Heart right ventricle (tissue), 16 donors: ENCODE measurements at places on chromosomes 16 and 17. TPM values are rescaled to one million over a fixed set of nuclear protein-coding genes. Genes with fewer than 3 reads are reported as not detected.

The CCL1 gene
- total RNA-seq, result not detected

The TERB1 gene
- total RNA-seq, result not detected

The MFSD6L gene
- not detected for total RNA-seq

GRCh38 chr17:44279666-44280391, 11.9 kb upstream of the SLC4A1 start:
- peak; percentile 87 for DNase-seq

DNA sequence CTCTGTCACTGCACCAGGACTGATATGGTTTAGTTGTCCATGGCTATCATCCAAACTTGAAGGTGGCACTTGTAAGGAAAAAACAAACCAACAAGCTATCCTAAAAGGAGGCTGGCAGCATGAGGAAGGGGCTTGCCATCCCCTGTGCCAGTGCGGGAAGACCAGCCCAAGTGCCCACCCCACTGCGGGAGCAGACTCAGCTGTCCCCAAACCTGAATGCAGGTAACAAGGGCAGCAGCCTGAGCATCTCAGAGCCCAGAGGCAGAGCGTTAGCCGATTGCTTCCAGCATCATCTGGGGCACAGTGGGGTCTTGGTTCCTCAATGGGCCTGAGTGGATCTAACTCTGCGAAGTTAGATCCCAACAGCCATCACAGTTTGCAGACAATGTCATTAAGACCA, 29.2 kb upstream of the C16orf78 start:
- no peak for DNase-seq

DNA sequence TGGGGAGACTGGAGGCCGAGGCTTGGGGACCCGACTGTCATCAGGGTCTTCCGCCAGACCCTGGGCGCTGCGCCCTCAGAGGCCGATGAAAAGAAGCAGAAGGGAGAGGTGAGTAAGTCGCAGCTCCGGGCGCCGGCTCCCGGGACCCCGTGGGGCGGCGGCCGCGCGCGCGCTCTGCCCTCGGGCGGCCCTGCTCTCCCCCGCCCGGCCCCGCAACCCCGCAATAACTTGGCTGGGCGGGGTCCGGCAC, 392 bp upstream of the ABHD15 start:
- DNase-seq, result no peak

DNA sequence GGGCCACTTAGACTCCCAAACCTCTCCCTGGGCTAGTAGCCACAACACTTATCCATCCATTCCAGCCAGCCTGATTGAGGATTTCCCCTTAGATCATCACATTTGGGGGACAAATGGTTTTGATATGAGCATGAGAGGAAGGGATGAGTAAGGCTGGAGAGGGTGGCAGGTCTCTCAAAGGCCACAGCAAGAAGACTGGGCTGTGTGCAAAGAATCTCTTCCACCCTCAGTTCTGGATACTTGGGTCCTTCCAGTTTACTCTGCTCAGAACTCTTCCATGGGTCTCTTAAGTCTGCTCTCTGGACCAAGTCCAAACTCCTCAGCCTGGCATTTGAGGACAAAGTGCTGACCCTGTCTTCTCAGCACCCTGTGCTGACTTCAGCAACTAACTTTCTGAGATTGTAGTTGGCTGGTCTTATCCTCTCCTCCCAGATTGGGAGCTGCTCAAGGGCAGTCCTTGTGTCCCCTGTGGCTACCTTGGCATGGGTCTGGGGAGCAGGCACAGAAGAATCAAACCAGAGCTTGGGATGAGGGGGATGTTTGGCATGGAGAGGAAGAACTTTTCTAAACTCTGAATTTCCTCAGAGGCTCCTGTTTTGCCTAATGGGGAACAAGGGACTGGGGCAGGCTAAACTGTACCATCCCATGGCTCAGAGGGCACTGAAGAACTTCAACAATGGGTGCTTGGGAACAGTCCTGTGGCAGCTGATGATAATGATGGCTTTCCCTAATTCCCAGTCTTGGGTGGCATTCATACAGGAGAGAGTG, 3.1 kb upstream of the NFATC3 start:
- DNase-seq, result no peak

DNA sequence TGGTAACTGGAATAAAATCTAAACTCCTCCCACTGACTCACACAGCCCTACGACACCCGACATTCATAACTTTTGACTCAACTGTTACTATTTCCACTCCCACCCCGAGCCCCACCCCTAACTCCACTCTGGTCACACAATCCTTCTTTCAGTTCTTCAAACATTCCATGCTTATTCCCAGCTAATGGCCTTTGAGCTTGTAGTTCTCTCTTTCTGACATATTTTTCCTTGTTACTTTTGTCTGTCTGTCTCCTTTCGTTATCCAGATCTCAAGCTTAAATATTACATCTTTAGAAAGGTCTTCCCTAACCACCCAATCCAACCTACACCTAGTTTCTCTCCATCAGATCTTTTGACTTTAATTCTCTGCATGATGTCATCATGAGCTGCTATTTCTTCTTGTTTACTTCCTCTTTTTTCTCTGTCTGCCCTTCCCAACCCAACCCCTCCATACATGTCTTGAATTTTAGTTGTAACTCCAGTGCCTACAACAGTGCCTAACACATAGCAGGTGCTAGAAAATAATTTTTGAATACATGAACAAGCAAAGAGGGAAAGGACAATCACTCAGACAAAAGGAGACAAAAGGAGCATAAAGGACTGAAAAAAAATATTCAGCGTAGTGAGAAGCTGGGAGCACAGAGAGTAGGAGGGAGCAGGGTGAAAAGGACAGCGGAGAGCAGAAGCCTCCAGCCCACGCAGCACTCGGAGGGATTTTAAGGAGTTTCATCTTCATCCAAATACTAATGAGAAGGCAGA, 65.2 kb upstream of the SMIM36 start:
- DNase-seq, result peak; percentile 36

DNA sequence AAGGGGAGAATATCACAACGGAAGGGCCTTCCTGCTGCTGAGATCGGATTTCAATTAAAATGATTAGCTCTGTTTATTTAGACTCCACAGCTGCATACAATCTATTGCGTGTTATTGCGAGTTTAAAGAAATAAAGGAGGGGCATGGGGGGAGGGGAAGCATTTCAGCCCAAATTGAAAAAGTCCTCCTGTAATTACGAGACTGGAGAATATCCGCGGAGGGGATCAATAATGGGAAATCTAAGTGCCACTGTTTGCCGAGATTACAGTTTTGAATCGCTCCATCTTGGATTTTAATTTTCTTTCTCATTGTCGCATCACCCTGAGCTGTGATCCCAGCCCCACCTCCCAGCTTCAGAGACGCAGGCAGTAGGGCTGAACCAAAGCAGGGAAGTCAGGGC, 15.7 kb upstream of the RPL38 start:
- no peak for DNase-seq

GRCh38 chr17:64692187-64692586, 30.1 kb upstream of the SMURF2 start:
- DNase-seq, result no peak

DNA sequence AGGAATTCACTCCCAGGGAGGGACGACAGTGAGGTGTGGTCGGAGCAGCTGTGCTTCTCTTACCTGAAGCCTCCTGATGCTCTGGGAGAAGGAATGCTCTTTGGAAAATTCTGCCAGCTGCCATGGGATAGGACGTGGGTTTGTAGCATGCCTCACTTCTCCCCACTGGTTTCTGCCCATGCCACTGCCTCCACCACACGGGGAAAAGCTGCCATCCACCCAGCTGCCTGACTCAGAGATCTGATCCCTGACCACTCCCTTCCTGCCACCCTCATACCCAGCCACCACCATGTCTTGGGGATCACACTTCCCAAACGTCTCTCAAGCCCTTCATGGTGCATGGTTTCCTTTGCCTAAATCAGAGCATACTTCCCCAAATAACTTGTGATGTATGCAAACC, 80.0 kb downstream of the CPPED1 start:
- no peak for DNase-seq
